Stimulated activated CD8-positive, alpha-beta memory T cell treated with anti-CD3 and anti-CD28 coated beads, Interleukin-7, amount 100 ng/mL, for 1 hour (primary cell): ENCODE measurements at places on chromosomes 6 and 20.

DNA sequence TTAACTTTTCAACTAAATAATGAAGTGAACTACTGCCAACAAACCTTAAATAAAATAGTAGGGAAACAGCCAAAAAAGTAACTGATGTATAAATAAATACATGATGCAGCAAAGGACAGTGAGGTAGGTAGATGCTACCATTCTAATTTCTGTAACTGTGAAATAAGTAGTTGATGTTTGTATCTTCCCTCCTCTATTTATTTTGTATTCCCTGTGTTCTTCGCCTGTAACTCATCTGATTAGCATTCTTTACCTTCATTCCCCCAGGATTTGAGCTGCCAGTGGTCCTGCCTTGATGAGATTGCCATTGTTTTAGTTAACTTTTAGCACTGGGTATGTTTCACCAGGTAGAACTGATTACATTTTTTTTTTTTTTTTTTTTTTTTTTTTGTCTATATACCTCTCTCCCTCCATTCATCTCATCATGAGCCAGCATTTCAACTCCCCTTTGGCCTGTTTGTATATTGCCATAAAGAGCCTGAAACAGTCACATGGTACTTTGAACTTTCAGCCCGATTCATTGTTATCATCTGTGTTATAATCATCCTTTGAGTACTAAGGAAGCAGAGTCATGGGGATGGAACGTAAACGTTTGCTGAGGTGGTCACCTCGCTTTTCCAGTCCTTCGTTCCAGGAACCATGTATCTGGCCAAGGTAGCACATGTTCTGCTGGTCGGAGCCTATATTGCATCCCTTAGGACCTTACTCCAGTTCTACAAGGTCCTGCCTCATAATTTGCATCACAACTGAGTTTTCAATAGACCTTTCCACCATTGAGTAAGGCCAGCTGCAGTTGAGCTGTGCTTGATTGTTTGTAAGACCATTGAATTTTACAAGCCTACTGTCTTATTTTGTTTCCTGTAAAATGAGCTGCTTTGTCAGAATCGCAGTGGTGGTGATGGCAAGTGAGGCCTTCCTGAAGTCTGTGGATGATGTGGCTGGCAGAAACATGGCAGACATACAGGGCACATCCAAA is 107.6 kb downstream of the JAG1 start:
- DNase-seq: no peak

- no peak for DNase-seq
Observed at GRCh38 chr20:12175538-12175937, 257.8 kb downstream of the BTBD3 start.

- no peak for DNase-seq
Observed at GRCh38 chr6:111417946-111418345, 65.1 kb downstream of the REV3L start.

DNA sequence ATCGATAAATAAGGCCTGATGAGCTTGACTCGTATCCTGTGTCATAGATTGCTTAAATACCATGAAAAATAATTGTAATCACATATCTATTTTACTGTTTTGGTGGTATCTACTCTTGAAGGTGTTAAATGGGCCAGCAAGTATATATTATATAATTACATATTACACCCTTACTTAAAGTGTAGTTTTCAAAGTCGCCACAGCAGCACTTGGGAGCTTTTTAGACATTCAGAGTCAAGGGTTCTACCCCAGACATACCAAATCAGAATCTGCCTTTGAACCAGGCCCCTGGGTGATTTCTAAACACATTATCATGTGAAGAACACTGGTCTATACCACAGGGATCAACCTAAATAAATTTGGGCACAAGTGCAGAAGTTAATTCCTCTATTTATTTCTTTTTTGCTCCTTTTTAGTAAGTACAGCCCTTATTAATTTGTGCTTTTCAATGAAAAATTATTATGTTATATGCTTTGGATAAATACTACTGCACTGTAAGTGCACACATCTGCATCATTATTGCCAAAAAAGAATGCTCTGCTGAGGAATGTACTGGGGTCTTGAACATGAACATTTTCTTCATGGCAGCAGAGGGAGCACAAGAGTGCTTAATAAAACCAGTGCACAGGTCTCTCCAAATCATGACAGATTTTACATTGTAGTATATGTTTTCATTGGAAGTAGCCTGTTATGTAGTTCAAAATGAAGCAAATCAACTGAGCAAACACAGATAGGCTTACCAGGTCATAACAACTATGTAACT is 3.1 kb upstream of the ATXN1 start:
- DNase-seq: no peak

- no peak for DNase-seq
Observed at GRCh38 chr6:12645941-12646340, 70.6 kb upstream of the PHACTR1 start.

- DNase-seq: no peak
Observed at GRCh38 chr20:15840636-15841301, 732.5 kb downstream of the KIF16B start.

DNA sequence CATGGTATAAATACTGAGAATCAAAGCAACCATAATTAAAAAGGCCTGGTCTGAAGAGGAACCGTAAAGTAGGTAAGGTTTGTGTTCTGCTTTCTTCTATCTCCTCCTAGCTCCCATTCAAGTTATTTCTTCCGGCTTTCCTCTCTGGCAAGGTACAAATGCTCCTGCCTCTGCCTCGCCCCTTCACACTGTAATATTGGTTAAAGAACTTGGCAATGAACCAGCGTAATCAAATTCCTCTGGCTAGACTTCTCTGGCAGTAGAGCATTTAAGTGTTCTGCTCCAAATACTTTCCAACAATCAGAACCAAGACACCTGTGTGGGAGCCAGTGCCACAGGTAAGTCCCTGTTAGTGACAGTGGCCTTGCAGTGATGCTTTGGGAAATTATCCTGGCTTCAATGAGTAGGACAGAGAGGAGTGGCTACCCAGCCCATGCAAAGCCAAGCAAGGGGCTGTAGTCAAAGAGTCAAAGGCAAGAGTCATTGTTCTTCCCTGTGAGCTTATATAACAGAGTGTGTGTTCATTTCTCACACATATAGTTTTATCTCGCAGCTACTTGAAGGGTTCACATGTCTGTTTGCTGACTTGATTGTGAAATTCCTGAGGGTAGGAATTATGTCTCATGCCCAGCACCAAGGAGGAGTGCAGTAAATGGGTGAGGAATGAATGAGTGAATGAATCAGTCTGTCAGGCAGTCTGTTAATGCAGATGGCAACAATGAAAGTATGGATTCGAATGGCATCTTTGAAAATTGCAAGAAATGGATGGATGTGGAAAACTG is 329.3 kb downstream of the NRN1 start:
- no peak for DNase-seq

DNA sequence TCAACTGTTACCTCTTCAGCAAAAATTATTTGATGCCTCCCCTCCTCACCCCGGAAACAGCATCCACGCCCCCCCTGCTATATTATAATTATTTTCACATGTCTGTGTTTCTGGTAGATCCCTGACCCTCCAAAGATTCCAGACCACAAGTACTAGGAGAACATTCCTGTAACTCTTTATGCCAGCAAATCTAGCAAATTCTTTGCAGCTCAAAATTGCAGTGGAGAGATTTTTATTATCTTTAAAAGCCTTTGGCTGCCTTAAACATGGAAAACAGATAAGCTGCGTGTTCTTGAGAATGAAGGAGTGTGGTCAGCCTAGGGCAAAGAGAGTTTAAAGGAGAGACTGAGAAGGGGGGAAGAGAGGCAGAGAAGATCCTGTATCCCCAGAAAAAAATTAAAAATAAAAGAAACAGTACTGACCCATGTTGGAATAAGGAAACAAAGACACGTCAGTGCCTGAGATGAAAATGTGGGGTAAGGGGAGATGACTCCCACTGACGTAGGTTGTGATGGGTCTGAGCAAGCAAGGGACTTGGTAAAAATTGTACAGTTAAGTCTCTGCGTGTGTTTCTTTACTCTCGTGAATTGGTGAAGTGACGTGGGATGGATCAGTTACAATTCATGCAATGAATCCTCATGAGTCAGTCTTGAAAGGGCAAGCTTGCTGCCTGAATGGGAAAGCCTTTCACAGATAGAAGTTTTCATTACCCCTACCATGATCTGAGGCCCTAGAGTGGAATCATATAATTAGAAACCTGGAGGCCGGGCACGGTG is 8.3 kb downstream of the ID4 start:
- no peak for DNase-seq

DNA sequence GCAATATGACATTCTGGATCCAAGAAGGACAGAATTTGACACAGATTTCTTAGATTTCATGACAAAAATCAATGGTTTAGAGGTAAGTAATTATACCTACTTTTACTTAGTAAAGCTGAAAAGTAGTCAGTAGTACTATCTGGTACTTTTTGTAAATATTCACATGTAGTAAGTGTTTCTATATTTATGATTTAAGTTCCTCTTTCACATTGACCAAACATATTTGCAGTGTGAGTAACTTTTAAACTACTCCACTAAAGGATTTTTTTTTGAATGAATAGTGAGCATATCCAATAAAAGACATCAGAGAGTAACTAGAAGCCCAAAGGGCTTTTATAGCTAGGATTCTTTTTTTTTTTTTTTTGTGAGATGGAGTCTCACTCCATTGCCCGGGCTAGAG is 60.8 kb downstream of the DNAH8 start:
- DNase-seq: no peak

GRCh38 chr20:57003012-57003411 is 263.4 kb downstream of the BMP7 start:
- DNase-seq: no peak

DNA sequence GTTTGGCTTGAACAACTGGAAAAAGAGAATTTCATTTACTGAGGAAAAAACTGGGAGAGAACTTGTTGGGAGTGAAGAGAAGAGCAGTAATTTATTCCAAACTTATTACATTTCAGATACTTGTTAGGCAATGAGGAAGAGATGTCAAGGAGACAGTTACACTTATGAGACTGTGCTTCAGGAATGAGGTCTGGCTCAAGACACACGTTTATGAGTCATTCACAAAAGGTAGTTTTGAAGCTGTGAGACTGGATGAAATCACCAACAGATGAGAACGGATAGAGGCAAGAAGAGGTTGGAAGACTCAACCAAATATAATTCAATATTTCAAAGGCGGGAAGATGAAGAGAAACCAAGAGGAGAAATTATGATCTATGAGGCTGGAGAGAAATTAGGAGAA is 70.6 kb upstream of the DEFB112 start:
- no peak for DNase-seq

GRCh38 chr6:152391179-152391880 is 245.8 kb downstream of the SYNE1 start:
- no peak for DNase-seq

- DNase-seq: no peak
Observed at GRCh38 chr6:165186041-165186440, 123.4 kb downstream of the C6orf118 start.

- DNase-seq: no peak
Observed at GRCh38 chr6:160036790-160037206, 67.9 kb downstream of the IGF2R start.

DNA sequence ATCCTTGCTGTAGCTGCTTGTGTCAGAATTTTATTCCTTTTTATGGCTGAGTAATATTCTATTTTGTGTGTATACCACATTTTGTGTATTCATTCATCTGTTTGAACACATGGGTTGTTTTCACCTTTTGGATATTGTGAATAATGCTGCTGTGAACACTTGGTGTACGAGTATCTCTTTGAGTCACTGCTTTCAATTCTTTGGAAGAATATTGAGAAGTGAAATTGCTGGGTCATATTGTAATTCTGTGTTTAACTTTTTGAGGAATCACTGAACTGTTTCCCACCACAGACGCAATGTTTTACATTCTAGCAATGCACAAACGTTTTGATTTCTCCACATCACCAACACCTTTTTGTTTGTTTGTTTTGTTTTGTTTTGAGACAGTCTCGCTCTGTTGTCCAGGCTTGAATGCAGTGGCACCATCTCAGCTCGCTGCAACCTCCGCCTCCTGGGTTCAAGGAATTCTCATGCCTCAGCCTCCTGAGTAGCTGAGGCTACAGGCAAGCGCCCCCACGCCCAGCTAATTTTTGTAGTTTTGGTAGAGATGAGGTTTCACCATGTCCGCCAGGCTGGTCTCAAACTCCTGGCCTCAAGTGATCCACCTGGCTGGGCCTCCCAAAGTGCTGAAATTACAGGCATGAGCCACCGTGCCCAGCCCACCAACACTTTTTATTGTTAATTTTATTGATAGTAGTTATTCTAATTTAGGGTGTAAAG is 21.7 kb downstream of the CPXM1 start:
- DNase-seq: no peak

DNA sequence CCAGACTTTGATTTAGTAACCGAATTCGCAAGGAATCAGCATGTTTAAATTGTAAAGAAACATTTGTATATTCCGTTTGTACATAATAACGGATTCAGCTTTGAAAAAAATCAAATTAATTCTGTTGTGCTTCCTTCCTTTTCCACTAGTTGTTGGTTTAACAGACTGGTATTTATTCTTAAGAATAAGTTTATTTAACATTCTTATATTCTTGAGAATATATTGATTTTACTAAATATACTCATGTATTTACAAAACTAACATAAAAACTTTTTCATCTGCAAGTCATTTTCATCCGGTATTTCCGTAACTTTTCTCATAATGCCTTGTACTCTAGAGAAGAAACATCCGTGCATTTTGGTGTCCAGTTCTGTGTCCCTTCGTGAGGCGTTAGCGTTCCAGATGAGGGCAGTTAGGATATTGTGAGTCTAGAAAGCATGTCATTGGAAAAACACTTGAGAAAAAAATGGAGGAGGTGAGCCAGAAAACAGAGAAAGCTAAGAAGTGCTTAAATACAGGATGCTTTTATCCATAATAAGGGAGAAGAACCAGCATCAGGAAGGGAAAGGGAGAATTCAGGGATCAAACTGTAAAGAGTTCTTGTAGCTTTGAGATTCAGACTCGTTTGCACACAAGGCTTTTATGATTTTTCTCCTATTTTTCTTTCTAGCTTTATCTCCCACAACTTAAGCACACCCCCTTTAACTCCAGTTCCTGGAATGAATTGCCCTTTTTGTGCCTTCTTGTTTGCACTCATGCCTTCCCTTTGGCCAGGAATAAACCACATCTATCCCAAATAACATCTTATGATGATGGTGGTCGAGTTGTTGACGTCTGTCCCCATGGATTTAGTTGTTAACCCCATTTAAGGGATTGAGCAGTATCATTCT is 1.8 kb downstream of the WRNIP1 start:
- no peak for DNase-seq

GRCh38 chr6:113873043-113873667 is 16.0 kb downstream of the MARCKS start:
- DNase-seq: no peak

GRCh38 chr20:44573501-44573869 is 8.9 kb upstream of the PKIG start:
- no peak for DNase-seq

- DNase-seq: no peak
Observed at GRCh38 chr6:10528158-10528981, 7.2 kb downstream of the GCNT2 start.
